ENCODE measurements at places on chromosomes 4 and X.

DNA sequence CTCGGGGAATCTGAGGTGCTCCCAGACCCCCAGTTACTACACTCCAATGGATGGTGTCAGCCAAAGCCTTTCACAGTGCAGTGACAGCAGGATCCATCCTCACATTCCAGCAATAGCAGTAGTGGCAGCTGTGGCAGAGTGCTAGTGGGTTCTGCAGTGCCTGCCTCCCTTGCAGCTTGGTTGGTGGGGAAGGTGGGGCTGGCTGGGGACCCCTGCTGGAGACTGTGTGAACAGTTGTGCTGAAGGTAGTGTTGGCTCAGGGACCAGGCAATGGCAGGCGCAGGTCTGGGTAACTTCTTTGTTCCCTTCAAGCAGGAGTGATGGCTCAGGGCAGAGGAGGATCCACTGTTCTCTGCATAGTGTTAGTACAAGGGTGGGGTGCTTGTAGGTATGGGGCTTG lies 343.7 kb upstream of the TRAM1L1 start:
- DNase-seq = no peak

GRCh38 chr4:35503435-35503834 lies 740.9 kb downstream of the ARAP2 start:
- no peak for DNase-seq

- no peak for DNase-seq
Observed at GRCh38 chr4:136796953-136797352, 735.3 kb downstream of the PCDH18 start.

- DNase-seq = no peak
Observed at GRCh38 chrX:119989905-119990555, 46.5 kb upstream of the NKAP start.

DNA sequence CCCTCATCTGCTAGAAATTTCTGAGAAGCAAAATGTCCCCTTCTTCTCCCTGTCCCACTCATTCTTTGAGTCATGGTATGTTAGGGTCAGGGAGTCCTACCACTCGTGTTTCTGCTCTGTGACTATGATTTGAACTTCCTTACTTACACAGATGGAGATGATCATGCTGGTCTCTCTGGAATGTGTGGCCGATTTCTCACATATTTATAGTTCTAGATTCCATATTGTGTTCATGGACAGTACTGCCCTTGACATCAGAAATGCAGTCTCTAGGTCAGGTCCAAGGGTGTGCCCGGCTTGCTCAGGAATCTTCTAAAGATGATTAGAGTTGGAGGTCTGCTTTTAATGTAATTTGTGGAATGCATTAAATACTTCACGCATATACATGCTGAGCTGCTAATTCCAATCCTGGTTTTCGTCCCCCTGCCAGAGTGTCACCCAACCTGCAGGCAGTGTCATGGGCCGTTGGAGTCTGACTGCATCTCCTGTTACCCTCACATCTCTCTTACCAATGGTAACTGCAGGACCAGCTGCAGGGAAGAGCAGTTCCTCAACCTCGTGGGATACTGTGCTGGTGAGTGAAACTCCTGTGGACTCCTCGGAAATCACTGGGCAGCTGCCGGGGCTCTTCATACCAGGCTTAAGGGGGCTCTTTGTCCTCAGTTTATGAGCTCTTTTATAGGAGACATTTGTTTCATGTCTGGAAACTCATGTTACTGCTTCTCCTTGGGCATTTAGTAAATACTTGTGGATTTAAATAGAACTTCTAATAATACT lies 214.1 kb upstream of the ANXA3 start:
- DNase-seq = no peak
